ENCODE measurements at places on chromosomes 7 and 10. TPM values are rescaled to one million over a fixed set of nuclear protein-coding genes. Genes with fewer than 3 reads are reported as not detected.

DNA sequence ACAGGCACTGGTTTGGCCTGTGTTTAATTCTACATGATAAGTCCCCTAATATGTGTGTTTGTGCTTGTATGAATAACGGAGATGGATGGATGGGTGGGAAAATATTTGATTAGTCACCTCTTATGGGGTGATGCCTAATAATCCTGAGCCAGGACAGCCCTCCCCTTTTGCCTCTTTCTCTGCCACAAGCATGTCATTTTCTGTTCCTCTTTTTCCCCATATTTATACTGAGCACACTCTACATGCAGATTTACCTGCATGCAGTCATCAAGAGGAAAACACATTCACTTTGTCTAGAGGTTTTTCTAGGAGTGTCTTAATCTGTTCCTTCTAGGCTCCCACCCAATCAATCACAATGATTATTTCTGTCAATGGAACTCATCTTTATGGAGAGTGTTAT lies 111.6 kb upstream of the TBX20 start:
- DNase-seq, result no peak

- DNase-seq, result no peak
Measured at GRCh38 chr7:124171068-124171467, 138.2 kb upstream of the TMEM229A start.

- peak; percentile 82 for DNase-seq
Measured at GRCh38 chr10:128437786-128438345, 311.6 kb upstream of the MKI67 start.

DNA sequence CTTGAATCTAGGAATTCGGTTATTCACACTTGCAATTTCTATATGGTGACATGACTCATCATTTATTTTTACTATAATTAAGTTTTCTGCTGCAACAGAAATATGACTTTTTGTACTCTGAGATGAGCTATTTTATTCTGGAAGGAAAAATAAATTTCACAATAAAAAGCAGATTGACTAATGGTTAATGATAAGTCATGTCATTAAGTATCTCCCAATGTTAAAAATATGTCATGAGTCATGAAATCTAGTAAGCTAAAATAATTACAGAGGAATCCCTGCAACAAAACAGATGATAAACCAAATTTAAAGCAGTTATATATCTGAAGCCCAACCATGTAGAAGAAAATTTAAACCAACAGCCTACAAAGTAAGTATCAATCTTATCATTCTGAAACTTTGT lies 149.2 kb downstream of the CACNA2D1 start:
- no peak for DNase-seq

DNA sequence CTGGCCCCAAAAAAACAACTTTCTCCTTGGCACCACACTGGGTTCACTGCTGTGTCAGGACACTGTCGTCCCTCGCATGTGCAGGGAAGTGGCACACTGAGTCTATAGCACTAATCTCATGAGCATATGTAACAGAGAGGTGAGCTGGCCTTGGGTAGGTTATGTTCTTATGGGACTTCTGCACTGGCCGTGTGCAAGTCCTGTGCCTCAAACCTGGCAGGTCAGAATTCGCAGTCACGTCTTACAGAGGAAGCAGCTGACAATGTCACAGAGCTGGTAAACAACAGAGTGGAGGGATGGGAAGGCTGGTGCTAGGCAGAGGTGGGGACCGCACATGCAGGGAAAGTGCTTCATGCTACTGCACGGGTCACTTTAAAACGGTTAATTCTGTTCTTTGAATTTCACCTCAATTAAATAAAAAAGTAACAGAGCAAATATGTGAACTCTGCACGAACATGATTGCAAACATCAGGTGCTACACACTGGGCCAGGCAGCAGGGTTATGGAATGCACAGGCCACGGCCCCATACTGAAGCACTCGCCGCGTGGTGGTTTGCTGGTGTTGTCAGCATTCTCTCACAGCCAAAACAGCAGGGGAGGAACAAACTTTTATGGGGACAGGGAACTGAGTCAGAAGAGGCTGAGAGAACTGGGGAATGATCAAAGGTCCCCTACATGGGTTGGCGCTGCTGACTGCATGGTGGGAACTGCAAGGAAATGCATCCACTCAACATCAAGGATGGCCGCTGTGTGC lies 54.2 kb downstream of the VOPP1 start:
- no peak for DNase-seq

NRCAM gene
- 9.1 TPM for total RNA-seq

CAMK1D gene
- 16.5 TPM for total RNA-seq

SYCE1 gene
- total RNA-seq, result 2.1 TPM

DNA sequence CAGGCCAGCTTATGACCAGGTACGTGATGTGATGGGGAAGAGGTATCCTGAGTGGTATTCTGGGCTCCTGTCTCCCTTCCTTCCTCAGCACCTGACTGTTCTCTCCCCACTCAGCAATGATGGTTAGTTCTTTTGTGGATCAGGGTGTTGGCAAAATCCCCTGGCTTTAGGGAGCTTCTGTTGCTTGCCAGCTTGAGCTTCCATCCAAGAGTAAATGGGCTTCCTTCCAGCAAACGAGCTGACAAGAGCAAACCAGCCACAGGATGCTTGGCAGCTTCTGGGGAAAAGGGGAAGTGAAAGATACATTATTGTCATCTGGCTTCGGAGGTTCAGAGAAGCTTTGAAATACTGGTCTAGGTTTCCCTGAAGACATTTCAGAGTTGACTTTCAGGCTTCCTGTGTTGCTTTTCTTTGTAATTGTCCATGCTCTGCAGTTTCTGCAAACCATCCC lies 5.2 kb downstream of the DUSP5 start:
- no peak for DNase-seq

MYPN gene
- not detected for total RNA-seq

- DNase-seq, result no peak
Measured at GRCh38 chr10:93139059-93139655, 65.5 kb downstream of the CYP26A1 start.

FASTK gene
- 59.3 TPM for total RNA-seq

GRCh38 chr7:79064187-79064823 lies 389.2 kb downstream of the MAGI2 start:
- no peak for DNase-seq

GRCh38 chr7:129824291-129825208 lies 128.2 kb downstream of the UBE2H start:
- DNase-seq, result peak; percentile 83

DNA sequence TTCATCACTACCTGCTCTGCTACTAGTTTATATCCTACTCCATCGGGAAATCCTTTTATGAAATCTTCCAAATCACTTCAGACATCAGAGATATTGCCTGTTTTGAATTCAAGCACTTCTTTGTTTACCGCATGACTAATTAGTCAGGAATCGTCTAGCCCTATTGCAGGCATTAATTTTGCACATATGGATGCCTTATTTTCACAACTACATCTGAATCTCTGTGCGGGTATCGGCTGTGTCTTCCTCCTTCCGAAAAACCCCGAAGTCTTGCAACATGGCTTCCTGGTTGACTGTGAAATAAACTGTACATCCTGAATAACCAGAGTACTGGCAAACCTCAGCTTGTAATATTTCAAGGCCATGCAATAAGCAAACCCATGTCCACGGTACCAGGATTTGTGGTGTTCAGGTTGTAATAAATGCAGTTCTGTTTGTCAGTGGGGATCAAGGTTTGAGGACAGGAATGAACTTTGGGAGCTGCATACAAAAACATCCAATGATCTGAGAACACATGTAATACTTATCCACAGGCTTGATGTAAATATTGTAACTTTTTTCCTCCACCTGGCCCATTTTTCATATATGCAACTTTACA lies 642.1 kb downstream of the PARD3 start:
- no peak for DNase-seq

GRCh38 chr10:62917475-62918238 lies 101.5 kb upstream of the EGR2 start:
- DNase-seq, result no peak

- no peak for DNase-seq
Measured at GRCh38 chr7:140448781-140449480, 30.4 kb downstream of the MKRN1 start.

GRCh38 chr7:151890355-151891004 lies 13.6 kb upstream of the PRKAG2 start:
- DNase-seq, result no peak

- no peak for DNase-seq
Measured at GRCh38 chr7:127411176-127411575, 18.7 kb upstream of the ZNF800 start.

- no peak for DNase-seq
Measured at GRCh38 chr10:52400562-52400961, 86.5 kb downstream of the DKK1 start.

- DNase-seq, result peak; percentile 51
Measured at GRCh38 chr7:132095111-132095765, 481.0 kb downstream of the PLXNA4 start.

ERVW-1 gene
- total RNA-seq, result not detected

DNA sequence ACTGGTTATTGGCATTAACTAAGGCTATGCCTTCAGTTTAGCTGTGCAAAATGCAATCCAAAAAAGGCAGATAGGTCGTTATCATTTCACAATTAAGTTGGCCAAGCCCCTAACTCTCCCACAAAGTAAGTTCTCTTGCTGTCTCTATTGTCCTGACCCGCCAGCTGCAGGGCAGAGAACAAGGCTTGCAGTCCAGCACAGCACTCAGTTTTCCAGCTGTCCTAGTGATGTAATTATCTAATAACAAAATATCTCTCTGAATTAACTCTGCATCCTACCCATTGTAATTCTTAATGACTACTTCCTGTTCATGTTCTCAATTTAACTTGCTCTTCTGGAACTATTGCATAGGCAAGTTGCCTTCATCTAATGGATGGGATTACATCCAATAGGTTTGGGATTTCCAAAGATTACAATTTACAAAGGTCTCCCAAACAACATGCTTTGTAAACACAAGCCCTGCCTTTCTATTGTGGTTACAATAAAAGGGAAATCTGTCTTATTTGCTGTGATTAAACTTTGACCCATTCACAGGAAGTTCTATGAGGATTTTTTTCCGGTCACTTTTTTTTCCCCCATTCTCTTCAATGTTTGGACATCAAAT lies 55.2 kb downstream of the CDK6 start:
- DNase-seq, result no peak

CALML3 gene
- not detected for total RNA-seq

DNA sequence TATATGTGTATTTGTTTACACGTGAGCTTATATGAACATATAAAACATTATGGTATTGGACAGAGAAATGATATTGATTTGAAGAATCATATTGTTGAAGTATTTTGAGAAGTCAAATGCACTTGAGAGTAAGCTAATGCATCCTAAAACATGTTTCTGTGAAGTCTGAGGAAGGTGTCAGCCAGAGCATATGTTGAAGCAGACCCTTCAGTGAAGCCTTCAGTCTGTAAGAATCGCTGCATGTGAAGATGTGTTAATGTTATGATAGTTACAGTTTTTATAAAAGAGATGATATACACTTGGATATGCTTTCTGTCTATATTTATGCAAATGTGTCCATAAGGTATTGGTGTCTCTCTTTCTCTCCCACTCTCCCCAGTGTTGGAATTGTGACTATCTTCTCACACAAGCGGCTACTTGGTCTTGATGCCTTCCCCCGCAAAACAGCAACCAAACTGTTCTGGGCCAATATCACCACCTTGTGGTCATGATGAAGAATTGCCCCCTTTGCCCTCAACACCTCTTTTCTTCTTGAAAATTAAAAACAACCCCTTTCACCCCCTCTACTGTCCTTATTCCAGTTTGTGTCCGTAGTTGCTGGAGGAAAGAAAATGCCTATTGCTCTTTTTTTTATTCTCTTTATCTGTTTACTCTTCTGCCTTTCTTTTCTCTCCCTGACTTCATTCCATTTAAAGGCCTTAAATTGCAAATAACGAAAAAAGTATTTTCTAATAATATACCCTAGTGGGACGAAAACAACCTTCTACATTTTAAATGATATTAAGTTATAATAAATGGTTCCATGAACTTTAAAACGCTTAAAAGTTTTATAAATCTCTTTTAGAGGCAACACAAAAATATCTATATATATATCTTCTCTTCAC lies 64.9 kb downstream of the IKZF1 start:
- no peak for DNase-seq

RBP3 gene
- not detected for total RNA-seq

DNA sequence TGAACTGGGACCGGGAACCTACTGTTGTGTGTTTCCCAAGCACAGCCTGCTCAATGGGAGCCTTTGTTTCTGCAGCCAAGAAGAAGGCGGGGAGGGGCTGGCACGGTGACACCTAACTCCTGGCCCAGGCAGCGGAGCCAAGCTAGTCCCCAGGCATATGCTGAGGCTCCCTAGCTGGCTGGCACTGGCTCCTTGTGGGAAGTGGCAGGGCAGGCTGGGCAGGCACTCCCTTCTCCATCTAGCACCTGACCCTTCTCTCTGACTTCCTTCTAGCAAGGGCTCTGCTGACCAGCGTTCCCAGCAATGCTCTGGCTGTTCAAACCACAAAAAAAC lies 325.0 kb downstream of the PLXNA4 start:
- DNase-seq, result peak; percentile 78

GRCh38 chr7:19677180-19677579 lies 31.7 kb downstream of the POLR1F start:
- no peak for DNase-seq

- DNase-seq, result no peak
Measured at GRCh38 chr7:105355701-105356100, 33.0 kb downstream of the SRPK2 start.

ADAM8 gene
- total RNA-seq, result 12.0 TPM

ZNF467 gene
- 11.5 TPM for total RNA-seq

EBF3 gene
- 28.6 TPM for total RNA-seq

CFAP58 gene
- 0.64 TPM for total RNA-seq

OPALIN gene
- total RNA-seq, result not detected

GRCh38 chr10:62749093-62749683 lies 55.3 kb upstream of the ADO start:
- DNase-seq, result no peak

GRCh38 chr10:124640538-124641231 lies 103.5 kb downstream of the FAM53B start:
- DNase-seq, result no peak

GRCh38 chr10:14485986-14486385 lies 155.3 kb upstream of the FRMD4A start:
- no peak for DNase-seq

- no peak for DNase-seq
Measured at GRCh38 chr10:87691506-87692070, 31.9 kb downstream of the PAPSS2 start.

GRCh38 chr10:15430969-15431771 lies 60.1 kb upstream of the FAM171A1 start:
- no peak for DNase-seq

GRCh38 chr7:102721-103120 lies 89.7 kb upstream of the FAM20C start:
- no peak for DNase-seq

PIK3CG gene
- 7.9 TPM for total RNA-seq

GRCh38 chr7:75711076-75711475 lies 27.7 kb downstream of the HIP1 start:
- no peak for DNase-seq

SP8 gene
- not detected for total RNA-seq

DNA sequence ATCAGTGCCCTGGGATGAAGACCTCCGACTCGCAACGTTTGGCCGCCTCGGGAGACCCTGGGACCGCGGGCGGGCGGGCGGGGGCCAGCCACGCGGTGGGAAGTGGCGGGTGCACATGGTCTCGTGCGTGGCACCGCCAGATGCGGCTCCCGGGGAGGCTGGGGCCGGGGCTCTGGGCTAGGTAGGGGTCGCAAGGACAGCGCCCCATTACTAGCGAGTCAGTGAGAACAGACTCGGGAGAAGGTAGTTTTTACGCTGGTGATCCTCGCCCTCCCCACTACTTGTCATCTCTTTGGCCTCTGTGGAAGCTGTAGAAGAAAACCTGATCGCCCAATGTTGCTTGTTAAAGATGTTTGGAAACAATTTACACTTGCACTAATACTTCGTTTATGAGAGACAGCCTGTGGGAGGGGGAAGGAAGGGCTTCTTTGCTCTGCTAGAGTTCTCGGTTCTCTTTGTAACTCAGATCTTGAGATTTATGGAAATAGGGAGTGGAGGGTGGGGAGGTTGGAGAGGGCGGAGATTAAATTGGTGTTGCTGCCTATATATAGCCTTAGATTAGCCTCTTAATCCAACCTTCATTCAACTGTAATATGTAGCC lies 591 bp downstream of the BZW2 start:
- no peak for DNase-seq
